CD4-positive, alpha-beta T cell treated with Interleukin-15 for 1 hour (primary cell): ENCODE measurements at places on chromosomes 2 and 18.

GRCh38 chr2:38284971-38285370, 92.1 kb downstream of the ATL2 start:
- no peak for DNase-seq

DNA sequence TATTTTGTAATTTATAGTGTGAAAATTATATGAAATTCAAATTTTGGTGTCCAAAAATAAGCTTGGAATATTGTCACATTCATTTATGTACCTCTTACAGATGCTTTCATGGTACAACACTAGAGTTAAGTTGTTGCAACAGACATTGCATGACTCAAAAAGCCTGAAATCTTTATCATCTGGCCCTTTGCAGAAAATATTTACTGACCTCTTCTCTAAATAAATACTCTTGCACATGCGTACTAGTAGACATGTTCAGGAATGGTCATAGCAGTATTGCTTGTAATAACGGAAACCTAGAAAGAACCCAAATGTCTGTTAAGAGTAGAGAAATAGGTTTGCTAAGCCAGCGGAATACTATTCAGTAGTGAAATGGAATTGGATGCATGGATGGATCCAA, 60.4 kb downstream of the GALNT1 start:
- DNase-seq = no peak

DNA sequence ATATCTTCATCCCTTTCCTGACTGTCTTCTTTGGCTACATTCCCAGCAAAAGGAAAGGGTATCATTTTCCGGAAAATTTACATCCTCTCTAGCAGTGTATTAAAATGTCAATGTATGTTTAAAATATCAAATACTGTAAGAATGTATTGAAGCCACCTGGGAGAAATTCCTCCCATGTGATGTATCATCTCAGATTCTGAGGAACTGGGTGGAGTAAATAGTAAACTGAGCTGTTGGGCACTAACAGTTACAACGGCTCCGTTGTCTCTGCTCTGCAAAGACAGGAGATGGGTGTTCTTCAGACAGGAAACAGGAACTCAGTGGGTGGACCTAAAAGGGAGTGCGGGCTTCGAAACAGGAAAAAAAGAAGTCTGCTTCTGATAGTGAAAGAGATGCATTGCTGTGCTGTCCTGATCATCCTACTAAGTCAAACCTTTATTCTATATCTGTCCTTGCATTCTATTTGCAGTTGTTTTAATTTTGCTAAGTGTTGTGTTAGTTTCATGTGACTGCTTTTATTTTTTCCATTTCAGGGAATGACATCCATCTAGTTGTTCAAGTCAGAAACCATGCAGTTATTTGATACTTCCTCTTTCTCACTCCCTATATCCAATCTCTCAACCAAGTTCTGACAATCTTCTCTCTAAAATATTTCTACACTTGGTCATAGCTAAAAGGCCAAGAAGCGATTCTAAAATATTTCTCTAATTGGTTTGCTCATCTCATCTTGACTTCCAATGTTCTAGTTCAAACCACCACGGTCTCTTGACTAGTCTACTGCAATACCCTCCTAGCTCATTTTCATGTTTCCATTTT, 19.4 kb downstream of the DOK1 start:
- no peak for DNase-seq

DNA sequence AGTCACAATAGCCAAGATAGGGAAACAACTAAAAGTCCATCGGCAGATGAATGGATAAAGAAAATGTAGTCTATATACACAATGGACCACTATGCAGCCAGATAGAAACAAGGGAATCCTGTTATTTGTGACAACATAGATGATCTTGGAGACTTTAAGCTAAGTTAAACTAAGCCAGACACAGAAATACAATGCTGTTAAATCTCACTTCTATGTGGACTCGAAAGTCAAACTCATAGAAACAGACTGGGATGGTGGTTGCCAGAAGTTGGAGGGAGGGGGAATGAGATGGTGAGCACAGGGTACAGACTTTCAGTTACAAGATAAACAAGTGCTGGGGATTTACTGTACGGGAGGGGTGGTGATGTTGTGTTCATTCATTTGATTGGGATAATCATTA, 5.4 kb upstream of the CNDP1 start:
- DNase-seq = no peak

- no peak for DNase-seq
These were observed 1.7 kb upstream of the STAMBP start for GRCh38 chr2:73827018-73827417.

GRCh38 chr2:219852626-219853025, 225.2 kb downstream of the SLC4A3 start:
- no peak for DNase-seq

DNA sequence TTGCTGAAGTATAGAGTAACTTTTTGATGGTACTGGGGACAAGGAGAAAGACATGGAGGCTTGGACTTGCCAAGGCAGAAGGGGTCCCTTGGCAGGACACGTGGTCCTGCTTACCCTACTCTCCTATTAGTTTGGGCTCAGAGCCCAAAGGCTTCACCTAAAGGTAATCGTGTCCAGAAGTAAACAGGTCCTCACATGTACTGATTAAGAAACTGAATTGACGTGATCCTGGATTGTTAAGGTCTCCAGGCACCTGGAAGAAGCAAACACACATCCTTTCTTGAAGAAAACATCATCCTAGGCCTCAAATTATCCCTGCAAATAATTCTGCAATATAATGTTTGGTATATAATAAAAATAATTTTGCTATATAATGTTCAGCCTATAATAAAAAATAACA, 50.0 kb downstream of the DTNB start:
- DNase-seq = no peak

DNA sequence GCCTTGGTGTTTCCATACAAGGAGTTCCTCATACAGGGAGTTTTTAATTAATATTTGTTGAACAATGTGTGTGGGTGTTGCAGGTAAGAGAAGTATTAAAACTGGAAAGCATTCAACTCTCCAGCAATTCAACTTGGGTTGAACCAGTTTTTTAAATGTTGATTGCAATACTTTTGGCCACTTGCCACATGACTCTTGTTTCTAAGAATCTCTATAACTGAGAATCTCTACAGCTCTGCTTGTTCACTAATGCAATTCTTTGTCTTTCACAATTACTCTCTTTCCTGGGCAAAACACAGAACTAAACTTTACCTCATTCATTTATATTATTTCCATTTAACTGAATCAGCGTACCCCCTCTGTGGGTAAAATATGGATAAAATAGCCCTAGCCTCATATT, 429.4 kb downstream of the ARHGAP15 start:
- no peak for DNase-seq

DNA sequence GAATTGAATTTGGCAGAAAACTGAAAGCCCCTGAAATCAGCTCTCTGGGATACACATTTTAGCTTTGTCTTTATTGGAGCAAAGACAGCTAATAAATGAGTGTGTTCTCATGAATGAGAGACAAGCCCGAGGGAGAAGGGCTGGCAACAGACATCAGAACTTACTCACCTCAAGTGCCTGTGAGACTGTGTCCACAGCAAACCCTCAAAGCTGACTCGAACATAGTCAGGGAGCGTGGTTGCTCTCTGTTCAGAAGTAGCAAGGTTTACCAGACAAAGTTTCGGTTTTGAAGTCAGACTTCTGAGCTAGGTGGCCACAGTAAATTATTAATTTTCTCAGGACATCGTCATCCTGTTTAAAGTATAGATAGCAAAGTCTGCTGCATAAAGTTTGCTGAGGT, 207.9 kb downstream of the CMPK2 start:
- no peak for DNase-seq

- no peak for DNase-seq
These were observed 236.8 kb upstream of the RBMS1 start for GRCh38 chr2:160730296-160730995.

GRCh38 chr18:50805732-50806131, 14.1 kb downstream of the MRO start:
- DNase-seq = peak; percentile 30

DNA sequence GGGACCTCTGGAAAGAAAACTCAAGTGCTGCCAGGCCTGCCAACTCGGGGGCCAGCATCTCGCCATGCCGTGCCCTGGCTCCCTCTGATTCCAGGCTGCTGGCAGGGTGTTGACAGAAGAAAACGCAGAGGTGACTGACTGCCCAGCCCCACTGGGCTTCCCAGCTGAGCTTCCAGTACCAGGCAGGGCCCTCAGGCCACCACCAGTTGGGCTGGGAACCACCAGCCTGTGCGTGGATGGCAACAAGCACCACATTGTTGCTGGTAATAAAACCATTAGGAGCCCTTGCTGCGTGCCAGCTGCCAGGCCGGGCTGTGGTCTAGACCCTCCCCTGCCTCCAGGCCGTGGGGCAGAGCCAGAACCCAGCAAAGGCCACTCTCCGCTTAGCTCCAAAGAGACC, 9.2 kb downstream of the DNMT3A start:
- DNase-seq = no peak

- DNase-seq = no peak
These were observed 4.6 kb upstream of the ST6GAL2 start for GRCh38 chr2:106890606-106891005.

DNA sequence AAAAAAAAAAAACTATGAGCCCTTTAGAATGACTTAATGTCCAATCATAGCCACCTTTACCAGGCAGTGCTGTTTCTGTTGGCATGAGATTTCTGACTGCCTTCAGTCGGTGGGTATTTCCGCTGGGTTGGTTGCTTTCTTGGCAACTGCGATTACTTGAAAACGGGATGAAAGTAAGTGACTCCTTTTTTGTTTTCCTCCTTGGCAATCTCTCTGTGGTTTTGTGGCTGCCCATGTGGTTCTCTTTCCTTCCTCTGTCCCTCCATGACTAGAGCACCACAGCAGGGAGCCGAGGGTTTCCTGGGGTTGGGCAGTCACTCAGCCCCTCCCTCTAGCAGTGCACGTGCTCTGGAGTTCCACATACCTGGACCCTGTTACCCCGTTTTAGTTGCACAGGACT, 112.1 kb downstream of the KLHL29 start:
- no peak for DNase-seq

DNA sequence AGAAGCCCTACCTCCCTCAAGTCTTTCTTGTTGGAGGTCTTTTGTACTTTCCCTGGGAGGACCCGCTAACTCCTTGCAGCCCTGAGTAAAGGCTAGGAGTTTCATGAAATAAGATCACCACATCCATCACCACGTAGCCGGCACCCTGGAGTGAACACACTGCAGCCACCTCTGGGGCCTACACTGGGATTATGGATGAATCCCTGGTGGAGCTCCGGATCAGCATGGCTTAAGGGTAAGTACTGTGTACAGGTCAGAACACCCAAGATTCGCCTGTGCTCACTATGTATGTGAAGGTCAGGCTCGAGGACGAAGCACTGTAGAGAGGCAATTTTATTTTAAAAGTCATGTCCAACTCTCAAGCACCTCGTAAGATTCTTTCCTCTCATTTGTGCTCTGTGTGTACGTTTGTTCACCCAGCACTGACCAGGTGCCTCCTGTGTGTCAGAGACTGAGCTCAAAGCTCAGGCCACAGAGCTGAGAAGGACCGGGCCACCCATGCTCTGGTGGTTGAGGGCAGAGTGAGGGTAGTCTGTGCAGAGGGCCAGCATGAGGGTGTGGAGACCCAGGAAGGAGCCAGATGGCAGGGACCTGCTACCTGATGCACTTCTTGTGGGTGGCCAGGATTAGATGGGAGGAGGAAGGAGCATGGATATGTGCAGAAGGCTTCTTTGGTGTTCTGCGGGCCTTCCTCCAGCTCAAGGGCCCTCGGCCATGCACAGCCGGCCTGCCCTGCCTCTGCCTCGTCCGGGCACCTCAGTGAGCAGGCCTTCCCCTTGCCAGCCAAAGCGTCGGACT, 66.7 kb upstream of the TFCP2L1 start:
- no peak for DNase-seq

GRCh38 chr2:44230378-44230777, 44.9 kb upstream of the SLC3A1 start:
- no peak for DNase-seq

- no peak for DNase-seq
These were observed 364.7 kb downstream of the XIRP2 start for GRCh38 chr2:167253025-167253424.

GRCh38 chr2:141021611-141022010, 1109.2 kb downstream of the LRP1B start:
- DNase-seq = no peak

DNA sequence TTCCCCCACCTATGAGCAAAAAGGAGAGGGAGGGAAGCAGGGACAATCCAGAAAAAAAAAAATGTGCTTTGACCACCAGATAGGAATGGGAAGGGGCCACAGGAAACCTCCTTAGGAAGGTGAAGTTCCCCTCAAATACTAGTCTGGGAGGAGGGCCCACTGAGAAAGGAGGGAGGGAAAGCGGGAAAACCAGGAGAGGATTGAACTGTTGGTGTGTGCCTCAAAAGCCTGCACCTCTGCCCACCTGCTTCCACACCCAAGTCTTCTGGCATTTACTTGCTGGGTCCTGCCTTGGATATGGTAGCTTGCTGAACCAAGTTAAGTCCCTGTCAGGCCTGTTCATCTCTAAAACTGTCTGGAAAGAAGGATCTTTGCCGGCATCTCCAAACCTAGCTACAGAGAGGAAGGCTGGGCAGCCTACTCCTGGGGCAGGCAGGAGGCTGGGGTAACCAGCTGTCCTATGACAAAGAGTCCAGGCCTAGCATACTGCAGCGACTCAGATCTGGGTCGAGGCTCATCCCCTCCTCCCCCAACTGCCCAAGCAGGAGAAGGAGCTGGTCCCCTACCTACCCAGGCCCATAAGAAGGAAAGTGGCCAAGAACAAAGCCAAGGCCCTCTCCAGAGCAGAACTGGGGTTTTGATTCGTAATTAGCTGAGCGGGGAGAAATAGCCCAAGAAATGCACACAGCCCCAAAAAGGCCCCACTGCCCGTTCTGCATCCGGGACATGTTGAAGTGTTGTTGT, 3.0 kb downstream of the EN1 start:
- DNase-seq = no peak

DNA sequence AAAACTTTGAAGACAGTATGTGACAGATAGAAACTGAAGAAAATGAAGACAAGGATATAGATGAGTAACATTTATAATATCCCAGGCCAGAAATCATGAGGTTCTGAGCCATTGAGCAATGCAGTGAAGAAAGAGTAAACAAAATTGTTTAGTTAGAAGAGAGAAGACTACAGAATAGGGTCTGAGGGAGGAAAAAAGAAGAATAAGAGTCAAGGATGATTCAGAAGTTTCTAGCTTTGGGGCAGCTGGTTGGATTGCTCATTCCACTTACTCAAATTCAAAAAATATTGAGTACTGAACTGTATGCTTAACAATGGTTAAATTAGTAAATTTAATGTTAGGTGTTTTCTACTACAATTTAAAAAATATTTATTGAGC, 155.0 kb upstream of the OTX1 start:
- DNase-seq = no peak

- DNase-seq = no peak
These were observed 62.1 kb upstream of the NPAS2 start for GRCh38 chr2:100757621-100758394.

- DNase-seq = no peak
These were observed 11.1 kb upstream of the RAB17 start for GRCh38 chr2:237601453-237602116.
